ENCODE measurements at places on chromosomes 6 and 20.

DNA sequence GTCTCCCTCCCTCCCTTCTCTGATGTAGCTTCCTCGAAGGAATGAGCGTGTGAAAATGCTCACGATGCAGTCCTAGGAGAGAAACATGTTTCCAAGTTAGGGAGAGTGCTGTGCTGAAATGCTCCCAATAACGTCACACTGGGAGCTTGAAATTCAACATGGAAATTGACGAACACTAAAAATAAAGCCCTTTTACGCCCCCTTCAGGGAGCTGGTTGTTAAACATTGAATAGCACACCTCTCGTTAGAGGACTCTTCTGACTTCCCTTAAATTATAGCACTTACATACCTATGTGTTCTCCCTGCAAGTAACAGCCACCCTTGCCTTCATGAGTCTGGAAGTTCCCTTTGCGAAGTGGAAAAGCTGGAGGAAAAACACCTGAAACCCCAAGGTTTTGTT is 88.6 kb downstream of the BFSP1 start:
- DNase-seq: no peak

GRCh38 chr6:167589615-167589940 is 237.1 kb upstream of the AFDN start:
- DNase-seq: no peak

GRCh38 chr6:55034752-55035151 is 139.6 kb upstream of the HCRTR2 start:
- DNase-seq: no peak

- DNase-seq: peak; percentile 63
These were observed 100.1 kb upstream of the INSM1 start for GRCh38 chr20:20267685-20268370.

GRCh38 chr6:162560891-162561290 is 166.7 kb downstream of the PRKN start:
- DNase-seq: no peak

- DNase-seq: no peak
These were observed 691 bp downstream of the ATRN start for GRCh38 chr20:3471397-3472021.

GRCh38 chr6:47195011-47195650 is 114.6 kb downstream of the TNFRSF21 start:
- DNase-seq: peak; percentile 31

DNA sequence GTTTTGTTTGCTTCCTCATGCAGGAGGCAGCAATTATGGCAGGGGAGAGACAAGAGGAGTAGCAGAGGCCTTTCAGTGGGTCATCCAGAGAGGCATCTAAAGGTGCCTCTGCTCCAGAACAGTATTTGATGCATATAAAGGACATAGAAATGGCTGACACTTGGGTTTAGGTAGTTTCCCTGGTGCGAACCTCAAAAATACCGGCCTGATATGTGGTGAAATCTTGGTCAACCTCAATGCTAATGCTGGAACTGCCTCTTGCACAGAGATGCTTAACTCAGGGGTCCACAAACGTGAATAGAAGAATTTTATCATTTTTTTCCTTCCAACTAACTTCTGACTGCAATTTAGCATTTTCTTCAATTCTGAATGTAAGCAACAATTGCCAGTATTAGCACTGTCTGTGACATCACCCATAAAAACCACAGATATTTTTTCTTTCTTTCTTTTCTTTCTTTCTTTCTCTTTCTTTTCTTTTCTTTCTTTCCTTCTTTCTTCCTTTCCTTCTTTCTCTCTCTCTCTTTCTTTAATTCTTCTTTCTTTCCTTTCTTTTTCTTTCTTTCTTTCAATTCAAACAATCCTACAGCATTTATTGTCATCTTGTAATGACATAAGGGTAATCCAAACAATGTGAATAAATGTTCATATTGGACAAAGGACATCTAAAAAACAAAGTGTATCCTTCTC is 180.0 kb upstream of the UST start:
- no peak for DNase-seq

DNA sequence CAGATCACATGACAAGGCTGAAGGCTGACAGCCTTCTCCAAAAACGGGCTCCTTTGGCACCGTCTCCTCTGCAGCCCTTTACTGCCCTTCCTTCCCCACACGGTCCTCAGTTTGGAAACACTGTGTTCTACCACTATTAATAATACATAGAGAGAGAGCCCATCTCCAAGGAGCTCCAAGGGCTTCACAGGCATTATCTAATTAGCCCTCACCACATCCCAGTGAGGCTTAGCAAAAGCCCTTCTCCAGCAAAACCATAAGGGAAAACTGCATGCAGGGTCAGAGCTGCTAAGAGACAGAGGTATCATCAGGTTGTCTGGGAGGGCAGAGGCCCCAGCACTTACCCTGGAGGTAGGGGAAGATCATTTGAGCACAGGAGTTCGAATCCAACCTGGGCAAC is 169.3 kb upstream of the JARID2 start:
- DNase-seq: no peak

DNA sequence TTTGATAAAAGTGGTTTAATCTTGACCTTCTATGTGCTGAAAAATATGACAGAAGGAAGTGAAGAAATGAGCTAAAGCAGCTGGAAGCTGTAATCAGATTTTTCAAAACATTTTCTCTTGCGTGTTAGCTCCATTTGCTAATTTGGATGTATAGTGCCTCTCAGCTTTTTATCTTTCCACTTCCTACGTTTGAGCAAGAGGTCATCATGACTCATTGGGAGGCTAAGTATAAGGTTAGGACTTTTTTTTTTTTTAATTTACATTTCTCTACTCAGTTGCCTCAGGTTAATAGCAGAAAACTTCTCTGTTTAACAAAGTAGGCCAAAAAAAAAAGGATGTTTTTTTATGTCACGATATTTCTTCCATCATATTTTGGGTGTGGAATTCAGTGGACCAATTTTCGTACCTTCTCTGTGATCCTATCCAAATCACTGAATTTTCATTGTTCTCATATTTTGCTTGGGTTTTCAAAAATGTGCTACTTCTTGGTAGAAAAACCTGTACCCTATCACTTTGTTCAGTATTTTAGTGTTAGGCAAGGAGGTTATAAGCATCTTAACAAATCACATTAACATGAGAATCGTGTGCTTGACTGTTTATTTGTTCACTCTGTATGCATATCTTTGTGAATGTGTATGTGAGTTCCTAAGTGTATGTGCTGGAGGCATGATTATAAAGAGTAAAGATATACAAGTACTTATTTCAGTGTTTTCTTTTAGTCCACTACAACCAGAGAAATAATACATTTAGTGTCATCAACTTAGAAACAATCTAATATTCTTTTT is 1028.3 kb upstream of the EYS start:
- peak; percentile 26 for DNase-seq

GRCh38 chr6:64249115-64249514 is 613.5 kb downstream of the PHF3 start:
- DNase-seq: peak; percentile 7

GRCh38 chr20:3782597-3782996 is 1.3 kb upstream of the SPEF1 start:
- DNase-seq: no peak

- peak; percentile 89 for DNase-seq
These were observed 894.3 kb downstream of the TFAP2A start for GRCh38 chr6:9520417-9521151.

- peak; percentile 75 for DNase-seq
These were observed 222.8 kb downstream of the KIF16B start for GRCh38 chr20:16350465-16350864.

DNA sequence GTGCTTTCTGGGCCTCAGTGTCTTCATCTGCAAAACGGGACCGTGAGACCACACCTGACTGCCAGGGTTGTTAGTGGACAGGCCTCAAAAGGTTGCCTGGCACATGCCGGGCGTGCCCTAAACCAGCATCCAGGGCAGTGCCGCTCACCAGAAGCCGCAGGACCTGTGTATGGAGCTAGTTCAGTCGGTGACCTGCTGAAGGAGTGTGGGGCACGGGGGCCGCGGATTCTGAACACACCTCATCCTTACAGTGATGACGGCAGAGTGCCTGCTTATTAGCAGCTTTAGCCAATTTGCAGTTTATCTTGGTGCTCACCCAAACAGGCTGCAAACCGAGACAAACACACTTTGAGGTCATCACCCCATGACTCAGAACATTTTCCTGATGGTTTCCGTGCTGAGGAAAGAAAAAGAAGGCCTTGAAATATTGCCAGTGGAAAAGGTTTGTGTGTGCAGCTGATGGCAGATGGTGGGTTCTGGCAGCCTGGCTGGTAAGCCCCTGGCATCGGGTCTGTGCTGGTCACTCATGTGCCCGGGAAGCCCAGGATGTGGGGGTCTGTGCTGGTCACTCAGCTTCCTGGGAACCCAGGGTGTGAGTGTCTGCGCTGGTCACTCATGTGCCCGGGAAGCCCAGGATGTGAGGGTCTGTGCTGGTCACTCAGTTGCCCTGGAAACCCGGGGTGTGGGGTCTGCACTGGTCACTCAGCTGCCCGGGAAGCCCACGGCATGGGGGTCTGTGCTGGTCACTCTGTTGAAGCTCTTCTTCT is 153.8 kb downstream of the ERMARD start:
- DNase-seq: peak; percentile 92

- DNase-seq: no peak
These were observed 144.9 kb downstream of the SH3BGRL2 start for GRCh38 chr6:79776076-79776475.

All from RPMI7951 (cell line).